ENCODE measurements at places on chromosomes 2 and 18. TPM values are rescaled to one million over a fixed set of nuclear protein-coding genes. Genes with fewer than 3 reads are reported as not detected.

The RUFY4 gene
- total RNA-seq = 0.38 TPM

The INSIG2 gene
- total RNA-seq = 9.7 TPM

The GTF3C2 gene
- total RNA-seq = 110 TPM

The ORC4 gene
- 29.9 TPM for total RNA-seq

The CAPN13 gene
- total RNA-seq = not detected
